ENCODE measurements at places on chromosomes 16 and 17. TPM values are rescaled to one million over a fixed set of nuclear protein-coding genes. Genes with fewer than 3 reads are reported as not detected.

- DNase-seq: no peak
Observed at GRCh38 chr16:69916462-69916861, 34.7 kb upstream of the CLEC18A start.

Gene RHOT1
- total RNA-seq: 56.9 TPM

Gene TK2
- total RNA-seq: 18.6 TPM

Gene ABCC6
- total RNA-seq: 1.2 TPM

DNA sequence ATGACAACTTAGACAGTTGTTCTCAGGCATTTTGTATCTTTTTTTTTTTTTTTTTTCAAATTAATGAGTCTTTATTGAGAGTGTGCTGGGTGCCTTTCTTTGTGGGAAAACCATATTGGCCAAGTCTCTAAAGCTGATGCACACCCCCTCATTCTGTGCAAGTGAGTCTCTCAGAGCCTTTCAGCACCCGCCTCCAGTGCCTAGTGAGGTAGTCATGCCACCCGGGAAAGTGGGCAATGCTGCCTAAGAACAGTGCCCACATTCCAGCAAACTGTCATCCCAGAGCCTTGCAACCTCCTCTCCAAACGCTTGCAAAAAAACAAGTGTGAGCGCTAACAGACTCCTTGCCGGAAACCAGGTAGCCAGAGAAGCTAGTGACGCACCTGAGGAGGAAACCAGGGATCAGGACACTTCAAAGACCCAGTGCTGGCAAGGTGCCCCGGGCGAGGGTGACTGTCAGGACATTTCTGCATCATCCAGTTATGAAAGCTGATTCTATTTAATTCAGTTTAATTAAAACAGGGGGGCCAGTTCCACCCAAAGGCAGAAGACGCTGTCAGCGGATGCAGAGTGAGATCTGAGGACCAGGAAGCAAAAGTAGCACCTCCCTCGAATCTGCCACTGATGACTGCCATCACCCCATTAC lies 34.9 kb downstream of the SMARCE1 start:
- no peak for DNase-seq

All from left ventricle myocardium inferior (tissue), 1 donor.